ENCODE measurements at places on chromosomes 16 and 17.

DNA sequence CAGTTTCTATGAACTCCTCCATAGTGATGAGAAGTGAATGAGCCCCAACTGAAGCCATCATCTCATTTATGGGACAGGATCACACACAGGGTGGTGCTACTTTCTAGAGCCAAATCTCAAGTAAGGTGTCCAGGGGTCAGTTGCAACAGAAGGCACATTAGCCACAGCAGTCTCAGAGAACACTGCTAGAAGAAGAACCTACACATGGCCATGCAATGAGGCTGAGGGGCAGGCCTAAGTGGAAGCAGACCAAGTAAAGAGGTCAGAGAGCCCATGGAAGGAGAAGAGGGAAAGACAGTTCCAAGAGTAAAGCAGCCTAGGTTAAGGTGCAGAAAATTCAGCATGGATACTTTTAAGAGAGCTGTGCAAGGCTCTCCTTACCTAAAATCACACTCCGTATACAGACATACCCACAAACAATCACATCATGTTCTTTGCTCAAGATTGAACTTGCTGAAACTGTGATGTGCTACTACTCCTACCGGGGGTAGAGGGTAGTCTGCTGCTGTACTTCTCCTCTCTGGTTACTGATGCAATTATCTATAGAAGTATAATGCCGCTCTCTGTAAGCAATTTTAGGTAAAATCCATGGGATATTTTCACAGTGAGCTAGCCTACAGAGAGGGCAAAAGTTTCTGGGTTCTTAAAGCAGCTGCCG, 1.7 kb downstream of the ABCA8 start:
- DNase-seq: no peak

DNA sequence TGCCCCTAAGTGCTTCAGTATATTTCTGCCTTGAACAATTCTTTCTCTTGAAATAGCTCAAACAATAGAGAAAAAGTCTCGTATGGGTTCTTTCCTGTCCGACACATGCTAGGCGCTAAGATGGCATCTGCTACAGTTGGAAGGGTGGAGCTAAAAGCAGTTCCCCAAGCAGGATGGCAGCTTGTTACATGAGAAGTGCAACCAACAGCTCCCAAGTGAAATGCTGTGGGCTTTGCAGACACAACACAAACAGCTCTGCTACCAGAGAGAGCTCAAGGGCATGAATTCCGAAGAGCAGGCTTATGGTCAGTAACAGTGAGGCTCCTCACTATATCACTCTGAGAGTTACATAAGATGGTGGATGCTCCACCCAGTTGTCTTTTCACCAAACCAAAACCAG, 83.8 kb downstream of the VPS53 start:
- no peak for DNase-seq

GRCh38 chr16:23124315-23124714, 24.9 kb downstream of the USP31 start:
- DNase-seq: no peak

GRCh38 chr17:66767154-66767933, 67.6 kb upstream of the CACNG5 start:
- DNase-seq: no peak

Data from left renal cortex interstitium (tissue), 4 donors.